A549 treated with Hydrocortisone at 1 μM for 4 hours (cell line): ENCODE measurements at places on chromosomes 16 and 17. TPM values are rescaled to one million over a fixed set of nuclear protein-coding genes. Genes with fewer than 3 reads are reported as not detected.

TMC5 gene
- total RNA-seq = 4.4 to 6.0 TPM (median 4.8 TPM) in 5 replicates

KCNH6 gene
- not detected in 5 replicates for total RNA-seq

GAS2L2 gene
- total RNA-seq = 0.05 to 0.16 TPM (median 0.07 TPM) in 5 replicates

UTP18 gene
- total RNA-seq = 70.1 to 81.5 TPM (median 73.4 TPM) in 5 replicates

RASL10B gene
- 0.13 to 0.15 TPM (median 0.14 TPM) in 5 replicates for total RNA-seq

PRKCB gene
- 0.13 to 0.34 TPM (median 0.15 TPM) in 5 replicates for total RNA-seq

SLC9A5 gene
- total RNA-seq = 1.2 to 1.9 TPM (median 1.5 TPM) in 5 replicates

KRTAP4-3 gene
- not detected in 5 replicates for total RNA-seq

ZNF771 gene
- 2.9 to 6.5 TPM (median 5.4 TPM) in 5 replicates for total RNA-seq

HSPB9 gene
- not detected in 5 replicates for total RNA-seq

ZNF624 gene
- 1.1 to 2.2 TPM (median 1.4 TPM) in 5 replicates for total RNA-seq
